Heart left ventricle (tissue), 16 donors: ENCODE measurements at places on chromosomes 4 and X. TPM values are rescaled to one million over a fixed set of nuclear protein-coding genes. Genes with fewer than 3 reads are reported as not detected.

Gene SRPX2
- polyA plus RNA-seq = 10.5 TPM

Gene TMEM156
- polyA plus RNA-seq = 0.06 TPM

Gene PTCHD1
- under 0.01 TPM for polyA plus RNA-seq

Gene GIMD1
- not detected for polyA plus RNA-seq

Gene TCEAL2
- polyA plus RNA-seq = 0.53 TPM

Gene FRG2
- polyA plus RNA-seq = not detected

Gene GCNA
- 2.0 TPM for polyA plus RNA-seq

Gene ADAM29
- not detected for polyA plus RNA-seq

Gene ARSH
- not detected for polyA plus RNA-seq

Gene HMGB2
- 88.9 TPM for polyA plus RNA-seq

DNA sequence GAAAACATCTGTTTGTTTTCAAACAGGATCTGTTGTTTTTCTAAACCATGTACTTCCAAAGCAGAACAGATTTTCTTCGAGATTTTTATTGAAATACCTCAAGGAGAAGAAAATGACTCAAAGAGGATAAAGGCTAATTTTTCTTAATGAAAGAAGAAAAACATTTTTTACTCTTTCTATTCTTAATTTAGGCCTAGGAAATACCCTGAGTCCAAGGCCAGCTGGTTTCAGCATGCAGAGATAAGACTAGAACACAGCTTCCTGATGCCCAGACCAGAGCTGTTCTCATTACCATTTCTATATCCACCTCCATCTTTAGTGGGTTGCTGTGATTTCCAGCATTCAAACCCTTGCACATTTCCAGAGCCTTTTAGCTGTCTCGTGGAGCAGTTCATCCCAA lies 18.3 kb downstream of the GAB1 start:
- DNase-seq = no peak

DNA sequence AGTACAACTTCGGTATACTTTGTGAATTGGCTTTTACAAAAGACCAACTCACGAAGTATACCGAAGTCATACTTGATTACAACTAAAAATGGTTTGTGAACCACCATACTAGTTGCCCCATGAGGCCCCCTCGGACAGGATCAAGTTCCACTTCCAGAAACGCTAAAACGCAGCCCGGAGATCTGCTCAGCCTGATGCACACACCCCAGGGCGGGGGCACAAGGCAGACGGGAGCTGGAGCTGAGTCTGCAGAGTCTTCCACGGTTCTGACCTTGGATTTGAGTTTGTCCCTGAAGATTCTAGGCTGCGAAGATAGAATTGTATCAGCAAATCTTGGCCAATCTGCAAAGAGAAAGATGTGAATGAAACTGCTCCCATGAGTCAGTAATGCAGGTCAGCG lies 118.1 kb downstream of the SORCS2 start:
- no peak for DNase-seq

GRCh38 chr4:1050486-1051213 lies 39.2 kb downstream of the FGFRL1 start:
- DNase-seq = no peak

DNA sequence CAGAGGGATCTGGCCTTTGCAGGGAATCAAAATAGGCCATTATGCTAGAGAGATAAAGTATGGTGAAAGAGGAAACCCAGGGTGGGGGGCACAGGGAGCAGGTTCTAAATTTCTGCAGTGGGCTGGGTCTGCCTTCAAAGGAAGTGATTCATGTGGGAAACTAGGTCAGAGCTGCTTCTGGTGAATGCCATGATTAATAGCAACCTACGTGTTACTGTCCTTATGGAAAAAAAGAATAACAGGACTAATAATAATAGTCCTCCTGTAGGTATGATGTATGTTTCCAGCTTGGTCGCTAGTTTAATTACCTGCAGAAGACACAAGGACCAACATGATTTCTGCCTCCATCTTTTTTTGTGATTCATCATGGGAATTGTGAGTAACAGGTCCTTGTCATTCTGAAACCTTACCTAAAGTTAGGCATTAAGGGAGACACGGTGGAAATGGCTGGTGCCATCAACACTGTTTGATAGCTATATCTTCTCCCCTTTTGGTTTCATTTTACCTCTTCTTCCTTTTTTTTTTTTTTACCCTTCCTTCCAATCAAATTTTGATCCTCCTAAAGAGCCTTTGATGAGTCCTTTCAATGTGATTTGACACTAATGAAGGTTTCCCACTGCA lies 180.4 kb downstream of the CPEB2 start:
- no peak for DNase-seq

DNA sequence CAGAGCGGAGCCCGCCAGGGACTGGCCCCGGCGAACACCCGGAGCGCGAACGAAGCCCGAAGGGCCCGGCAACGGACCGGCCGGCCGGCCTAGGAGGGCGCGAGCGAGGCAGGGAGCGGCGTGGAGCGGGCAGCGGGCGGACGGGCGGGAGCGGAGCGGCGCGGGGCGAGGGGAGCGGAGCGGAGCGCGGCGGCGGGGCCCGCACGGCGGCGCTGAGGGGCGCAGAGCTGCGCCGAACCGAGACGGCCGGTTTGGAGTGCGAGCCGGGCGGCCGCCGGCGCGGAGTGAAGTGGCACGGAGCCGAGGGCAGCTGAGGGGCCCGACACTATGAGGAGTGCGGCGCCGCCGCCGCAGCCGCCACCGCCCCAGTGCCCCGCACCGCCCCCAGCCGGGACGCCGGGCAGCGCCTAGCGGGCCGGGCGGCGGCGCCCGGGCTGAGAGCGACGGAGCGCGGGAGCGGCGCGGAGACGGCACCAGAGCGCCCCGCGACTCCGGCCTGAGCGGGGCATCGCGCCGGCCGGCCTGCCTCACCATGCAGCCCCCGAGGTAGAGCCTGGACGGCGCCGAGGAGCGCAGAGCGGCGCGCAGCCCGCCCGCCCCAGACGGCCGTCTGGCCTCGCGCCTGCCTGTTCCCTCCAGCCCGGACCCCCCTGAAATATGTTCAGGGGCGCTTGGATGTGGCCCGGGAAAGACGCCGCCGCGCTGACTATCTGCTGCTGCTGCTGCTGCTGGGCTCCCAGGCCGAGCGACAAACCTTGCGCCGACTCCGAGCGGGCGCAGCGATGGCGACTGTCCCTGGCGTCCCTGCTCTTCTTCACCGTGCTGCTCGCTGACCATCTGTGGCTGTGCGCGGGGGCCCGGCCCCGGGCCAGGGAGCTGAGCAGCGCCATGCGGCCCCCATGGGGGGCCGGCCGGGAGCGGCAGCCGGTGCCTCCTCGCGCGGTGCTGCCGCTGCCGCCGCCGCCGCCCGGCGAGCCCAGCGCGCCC lies 793 bp downstream of the NALF2 start:
- DNase-seq = no peak

DNA sequence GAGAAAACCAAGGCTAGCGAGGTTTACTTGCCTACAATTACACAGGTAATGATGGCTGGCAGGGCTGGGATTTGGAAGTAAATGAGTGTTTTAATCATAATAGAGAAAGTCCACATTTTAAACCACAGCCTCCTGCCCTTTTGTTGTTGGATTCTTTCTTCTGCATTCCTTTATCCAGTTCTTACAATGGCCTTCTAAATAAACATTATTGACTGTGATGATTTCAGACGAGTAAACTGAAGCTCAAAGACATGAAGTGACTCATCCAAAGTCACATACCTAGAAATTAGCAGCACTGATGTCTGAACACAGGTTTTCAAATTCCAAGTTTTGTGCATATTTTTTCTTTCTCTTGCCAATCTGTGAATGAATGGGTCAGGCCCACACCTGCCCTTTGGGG lies 51.2 kb upstream of the C1QTNF7 start:
- no peak for DNase-seq

DNA sequence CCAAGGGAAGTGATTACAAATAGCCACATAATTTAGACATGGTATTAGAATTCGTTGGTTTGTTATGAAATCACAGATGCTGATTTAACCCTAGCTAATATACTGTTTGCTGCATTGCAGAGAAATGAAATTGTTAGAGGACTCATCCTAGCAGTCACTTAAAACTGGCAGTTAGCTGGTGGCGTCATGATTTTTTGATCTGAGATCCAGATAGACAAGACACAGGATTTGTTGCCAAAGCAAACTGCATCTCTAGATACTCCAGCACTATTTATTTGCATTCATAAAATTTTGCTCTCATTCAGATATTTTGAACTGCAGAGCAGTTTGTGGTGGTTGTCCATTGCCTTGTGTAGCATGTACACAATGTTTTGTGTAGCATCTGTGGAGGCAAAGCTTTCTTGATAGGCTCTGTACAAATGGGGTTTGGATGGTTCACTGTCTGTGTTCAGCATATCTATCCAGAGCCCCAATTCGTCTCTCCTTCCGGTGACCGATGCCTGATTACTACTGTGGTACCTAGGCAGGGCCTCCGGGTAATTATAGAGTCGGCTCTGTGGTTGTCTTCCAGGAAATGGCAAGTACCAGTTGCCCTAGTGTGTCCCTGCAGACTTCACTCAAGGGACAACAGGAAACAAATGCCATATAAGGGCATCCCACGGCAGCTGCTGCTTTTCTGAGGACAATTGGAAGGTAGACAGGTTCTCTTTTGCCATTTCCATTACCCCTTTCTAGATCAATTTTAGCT lies 30.1 kb upstream of the SPARCL1 start:
- DNase-seq = peak; percentile 12

- no peak for DNase-seq
Measured at GRCh38 chrX:115504167-115504566, 56.8 kb upstream of the PLS3 start.

- no peak for DNase-seq
Measured at GRCh38 chr4:41613386-41613785, 75.4 kb downstream of the LIMCH1 start.

DNA sequence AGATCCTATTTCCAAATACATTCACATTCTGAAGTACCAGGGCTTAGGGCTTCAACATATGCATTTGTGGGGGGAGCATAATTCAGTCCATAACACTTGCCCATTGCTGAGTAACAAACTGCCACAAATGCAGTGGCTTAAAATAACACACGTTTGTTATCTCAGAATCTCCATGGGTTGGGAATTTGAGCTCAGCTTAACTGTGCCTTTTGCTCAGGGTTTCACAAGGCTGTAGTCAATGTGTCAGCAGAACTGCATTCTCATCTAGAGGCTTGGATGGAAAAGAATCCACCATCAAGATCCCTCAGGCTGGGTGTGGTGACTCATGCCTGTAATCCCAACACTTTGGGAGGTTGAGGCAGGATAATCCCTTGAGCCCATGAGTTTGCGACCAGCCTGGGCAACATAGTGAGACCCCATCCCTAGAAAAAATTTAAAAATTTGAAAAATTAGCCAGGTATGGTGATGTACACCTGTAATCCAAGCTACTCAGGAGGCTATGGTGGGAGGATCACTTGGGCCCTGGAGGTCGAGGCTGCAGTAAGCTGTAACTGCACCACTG lies 25.8 kb upstream of the TBL1X start:
- DNase-seq = no peak

GRCh38 chr4:71872767-71873415 lies 89.0 kb upstream of the GC start:
- DNase-seq = no peak

DNA sequence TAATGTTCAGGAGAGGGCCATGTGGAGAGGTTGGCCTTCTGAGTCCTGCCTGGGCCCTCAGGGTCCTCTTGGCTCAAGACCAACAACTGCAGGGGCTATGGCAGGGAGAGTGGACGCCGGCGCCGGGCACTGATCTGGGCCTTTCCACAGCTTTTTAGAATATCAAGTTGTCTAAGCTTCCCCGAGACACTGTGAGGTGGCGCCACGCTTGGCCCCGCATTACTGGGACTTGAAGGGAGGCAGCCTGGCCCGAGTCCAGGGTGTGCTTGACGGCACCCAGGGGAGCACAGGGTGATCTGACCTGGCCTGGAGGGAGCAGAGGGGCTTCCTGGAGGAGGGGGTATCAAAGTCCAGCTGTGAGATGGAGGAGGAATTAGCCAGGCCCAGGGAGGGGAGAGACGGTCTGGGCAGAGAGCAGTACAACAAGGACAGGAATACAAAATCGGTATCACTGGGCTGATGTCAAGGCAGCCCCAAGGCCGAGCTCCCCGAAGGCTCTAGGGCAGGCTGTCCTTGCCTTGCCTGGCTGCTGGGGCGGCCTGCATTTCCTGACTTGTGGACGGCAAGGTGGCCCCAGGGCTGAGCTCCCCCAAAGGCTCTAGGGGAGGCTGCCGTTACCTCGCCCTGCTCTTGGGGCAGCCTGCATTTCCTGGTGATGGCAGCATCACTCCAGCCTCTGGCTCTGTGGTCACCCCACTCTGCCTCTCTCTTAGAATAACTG lies 28.1 kb downstream of the ABLIM2 start:
- no peak for DNase-seq

- no peak for DNase-seq
Measured at GRCh38 chrX:153831429-153832150, 1.2 kb upstream of the PDZD4 start.

- DNase-seq = no peak
Measured at GRCh38 chr4:25654971-25655963, at the start of gene SLC34A2. Gene SLC34A2, plus strand, starts transcription at chr4:25655851. Its CDS starts 6,650 bp downstream, at chr4:25662501.

GRCh38 chrX:130343411-130343810 lies 3.7 kb downstream of the SLC25A14 start:
- no peak for DNase-seq

DNA sequence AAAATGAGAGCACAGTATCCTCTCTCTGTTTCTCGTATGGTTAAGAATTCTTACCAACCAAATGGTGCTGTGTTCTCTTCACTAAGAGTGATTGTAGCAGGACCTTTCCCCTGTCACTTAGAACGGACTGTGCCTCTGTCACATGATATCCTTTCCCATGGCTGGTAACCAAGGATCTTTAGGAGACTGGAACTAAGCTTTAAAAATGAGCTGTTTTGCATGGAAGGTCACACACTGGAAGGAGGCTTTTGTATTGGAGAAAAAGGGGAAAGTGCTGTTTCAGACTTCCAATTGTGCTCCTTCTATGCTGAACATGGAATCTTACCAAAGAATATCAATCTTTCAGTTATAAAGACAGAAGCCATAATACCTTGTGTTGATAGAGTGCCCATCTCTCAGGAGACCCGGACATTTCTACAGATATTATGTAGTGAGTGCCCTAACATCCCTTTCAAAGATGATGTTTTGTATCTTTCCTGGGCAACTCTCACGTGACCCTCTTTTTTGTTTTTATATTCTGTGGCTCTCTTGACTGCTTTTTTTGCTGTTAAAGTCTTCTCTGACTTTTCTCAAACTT lies 148.6 kb downstream of the SLC4A4 start:
- DNase-seq = no peak
